ENCODE measurements at places on chromosomes 5 and 9. TPM values are rescaled to one million over a fixed set of nuclear protein-coding genes. Genes with fewer than 3 reads are reported as not detected.

NDFIP1 gene
- total RNA-seq = 32.9 TPM

ADAMTSL2 gene
- total RNA-seq = under 0.01 TPM

SPINK6 gene
- total RNA-seq = not detected

CD180 gene
- total RNA-seq = not detected

ANKRD33B gene
- 2.1 TPM for total RNA-seq

DNA sequence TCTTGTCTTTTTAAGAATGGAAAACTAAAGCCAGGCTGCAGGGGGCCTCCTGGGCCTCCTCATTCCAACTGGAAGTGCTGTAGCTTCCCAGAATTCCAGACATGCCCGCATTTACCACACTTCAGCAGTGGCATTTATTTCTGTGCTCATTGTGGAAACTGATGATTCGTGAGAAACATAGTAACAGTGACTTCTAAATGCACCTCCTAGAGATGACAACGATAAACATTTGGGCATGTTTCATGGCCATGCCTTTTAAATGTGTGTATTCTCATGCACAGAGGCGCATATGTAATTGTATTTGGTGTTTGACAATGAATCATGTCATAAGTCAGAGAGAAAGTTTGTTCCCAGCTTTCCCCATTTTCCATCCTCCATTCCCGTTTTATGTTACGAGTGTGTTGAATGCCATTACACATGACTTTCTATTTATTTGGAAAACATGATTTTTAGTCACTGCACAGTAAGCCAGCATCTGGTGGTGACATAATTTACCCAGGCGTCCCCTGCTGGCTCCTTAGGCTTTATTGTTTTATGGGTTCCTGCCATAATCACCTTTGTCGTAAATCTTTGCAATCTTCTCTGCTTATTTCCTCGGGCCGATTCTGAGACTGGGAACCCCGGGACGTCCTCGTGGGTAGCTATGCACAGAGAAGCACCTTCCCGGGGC lies 68.8 kb upstream of the FCN2 start:
- DNase-seq = no peak

DNA sequence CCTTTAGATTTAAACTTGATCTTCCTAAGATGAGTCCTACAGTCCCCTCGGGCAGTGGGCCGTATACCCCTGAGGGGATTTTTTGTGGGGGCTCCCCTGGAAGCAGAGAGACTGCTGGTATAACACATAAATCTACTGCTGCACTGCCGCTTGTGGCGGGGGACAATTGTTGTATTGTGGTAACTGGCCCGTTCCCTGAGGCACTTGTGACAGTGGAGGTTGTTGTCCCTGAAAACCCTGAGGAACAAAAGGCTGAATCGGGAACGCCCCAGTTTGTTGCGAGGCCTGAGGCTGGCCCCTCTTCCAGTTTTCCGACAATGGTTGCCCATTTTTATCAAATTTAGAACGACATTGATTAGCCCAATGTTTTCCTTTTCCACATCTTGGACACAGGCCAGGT lies 4.7 kb upstream of the TMEM141 start:
- DNase-seq = no peak

- no peak for DNase-seq
Measured at GRCh38 chr5:157903117-157903450, 44.1 kb upstream of the CLINT1 start.

DNA sequence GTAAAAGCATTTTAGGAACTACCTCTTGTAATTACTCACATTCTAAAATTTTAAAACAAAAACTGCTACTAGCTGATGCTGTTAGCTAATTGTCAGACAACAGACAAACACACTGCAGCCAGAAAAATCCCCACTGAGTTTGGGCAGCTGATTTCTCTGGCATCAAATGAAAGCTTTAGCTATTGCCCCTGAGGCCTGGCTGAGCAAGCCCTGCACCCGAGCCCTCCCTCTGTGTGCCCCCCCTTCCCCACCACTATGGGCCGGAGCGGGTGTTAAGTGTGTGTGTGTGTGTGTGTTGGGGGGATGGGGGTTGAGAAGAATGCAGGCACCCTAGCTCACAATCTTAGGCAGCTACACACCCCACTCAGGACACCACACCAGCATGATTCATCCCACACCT lies 2.4 kb downstream of the NEUROG1 start:
- no peak for DNase-seq

DNA sequence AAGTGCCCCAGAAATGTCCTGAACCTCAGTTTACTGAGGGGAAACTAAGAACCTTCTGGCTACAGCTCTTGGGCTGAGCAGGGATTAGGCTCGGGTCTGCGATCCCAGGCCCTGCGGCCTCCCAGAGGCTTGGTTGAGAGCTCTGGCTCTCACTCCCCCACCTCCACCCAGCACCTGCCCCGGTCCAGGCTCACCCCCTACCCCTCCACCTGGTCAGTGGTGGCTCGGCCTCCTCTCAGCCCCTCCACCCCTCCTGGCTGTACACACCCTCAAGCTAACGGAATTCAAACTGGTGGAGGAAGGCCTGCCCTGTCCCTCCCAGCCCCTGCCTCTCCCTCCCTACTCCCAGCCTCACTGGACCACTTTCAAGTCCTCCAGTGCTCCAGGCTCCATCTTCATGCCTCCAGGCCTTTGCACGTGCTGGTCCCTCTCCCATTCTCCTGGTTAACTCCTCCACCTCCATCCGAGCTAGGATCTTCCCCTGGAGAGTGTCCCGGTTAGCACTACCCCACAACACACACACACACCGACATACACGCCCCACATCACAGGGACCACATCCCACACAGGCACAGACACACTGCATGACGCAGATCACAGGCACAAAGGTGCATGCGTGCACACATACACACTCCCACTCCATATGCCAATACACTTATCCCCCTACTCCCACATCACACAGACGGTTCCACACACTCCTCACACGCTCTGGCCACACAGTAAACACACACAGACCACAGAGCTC lies 130.9 kb downstream of the C9orf50 start:
- no peak for DNase-seq

- no peak for DNase-seq
Measured at GRCh38 chr5:34034534-34035327, 8.3 kb downstream of the C1QTNF3 start.
